ENCODE measurements at places on chromosomes 3 and 15. TPM values are rescaled to one million over a fixed set of nuclear protein-coding genes. Genes with fewer than 3 reads are reported as not detected.

UNC45A gene
- 57.5 TPM for total RNA-seq

NRROS gene
- total RNA-seq: 2.5 TPM

DLG1 gene
- total RNA-seq: 69.6 TPM

RLBP1 gene
- total RNA-seq: not detected

RTP1 gene
- total RNA-seq: not detected

SEMA3F gene
- 1.4 TPM for total RNA-seq

ASB14 gene
- not detected for total RNA-seq

EFCAB12 gene
- not detected for total RNA-seq

ZNF774 gene
- total RNA-seq: 1.5 TPM

MESP2 gene
- total RNA-seq: 0.54 TPM

PLSCR2 gene
- not detected for total RNA-seq
